ENCODE measurements at places on chromosomes 3 and 15. TPM values are rescaled to one million over a fixed set of nuclear protein-coding genes. Genes with fewer than 3 reads are reported as not detected.

DNA sequence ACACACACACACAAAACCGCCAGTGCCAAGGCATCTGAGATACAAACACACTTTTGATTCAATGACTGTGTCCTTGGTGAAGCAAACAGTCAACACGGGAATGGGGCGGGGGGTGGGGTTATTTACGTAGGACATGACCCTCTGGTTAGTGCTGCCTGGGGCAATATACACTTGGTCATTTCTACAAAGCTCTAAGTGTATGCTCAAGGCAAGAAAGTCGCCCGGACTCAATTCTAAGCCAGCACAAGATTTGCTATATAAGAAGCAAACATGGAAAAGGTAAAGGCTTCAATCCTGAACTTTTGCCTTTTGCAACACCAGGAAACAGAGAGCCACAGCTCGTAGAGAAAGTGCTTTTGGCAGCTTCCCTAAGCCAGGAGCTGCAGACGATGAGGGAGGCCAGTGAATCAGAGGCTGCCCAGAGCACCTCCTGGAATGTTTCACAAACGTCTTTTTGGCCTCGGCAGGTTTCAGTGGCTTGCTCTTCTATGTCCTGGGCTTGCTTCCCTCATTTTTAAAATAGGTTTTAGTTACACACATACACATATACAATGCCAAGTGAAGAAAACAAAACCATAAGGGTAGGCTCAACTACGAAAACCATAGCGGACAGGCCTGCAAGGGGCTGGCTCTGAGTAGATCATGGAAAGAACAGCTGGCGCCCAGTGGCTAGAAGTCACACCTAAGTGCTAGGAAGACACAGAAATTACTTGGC is 73.6 kb downstream of the TM4SF4 start:
- DNase-seq, result no peak

DNA sequence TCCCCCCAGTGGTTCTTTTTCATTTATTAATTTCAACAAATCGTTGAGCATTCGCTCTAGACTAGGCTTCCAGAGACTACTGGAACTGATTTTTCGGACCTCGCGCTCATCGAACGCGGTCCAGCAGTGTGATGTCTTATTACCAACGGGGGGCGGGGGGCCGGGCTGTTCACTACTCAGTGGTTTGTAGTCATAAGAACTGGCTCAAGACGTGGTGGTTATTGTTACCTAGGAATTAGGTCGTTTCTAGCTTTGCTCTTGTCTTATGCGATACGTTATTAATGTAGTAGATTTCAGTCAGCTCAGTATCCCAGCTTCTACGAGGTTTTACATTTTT is 858 bp downstream of the RBM5 start:
- DNase-seq, result no peak

GRCh38 chr3:76405196-76405595 is 619.8 kb upstream of the ZNF717 start:
- no peak for DNase-seq

DNA sequence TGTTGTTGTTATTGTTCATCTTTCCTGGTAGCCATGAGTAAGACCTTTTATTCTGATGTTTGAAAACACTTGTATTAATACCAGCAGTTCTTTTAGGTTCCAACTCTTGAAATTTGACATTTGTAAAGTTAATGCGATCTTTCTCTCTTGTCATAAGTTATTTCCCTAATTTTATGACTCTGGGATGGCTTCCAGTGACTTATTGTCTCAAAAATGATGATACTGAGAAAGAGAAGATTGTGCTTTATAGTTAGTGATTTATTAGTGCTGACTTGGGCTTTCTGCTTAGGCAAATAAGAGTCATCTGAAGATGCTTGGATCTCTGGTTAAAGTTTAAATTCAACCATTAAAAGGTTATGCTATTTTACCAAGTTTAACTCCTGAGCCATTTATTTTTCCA is 715.2 kb downstream of the GRM7 start:
- no peak for DNase-seq

DNA sequence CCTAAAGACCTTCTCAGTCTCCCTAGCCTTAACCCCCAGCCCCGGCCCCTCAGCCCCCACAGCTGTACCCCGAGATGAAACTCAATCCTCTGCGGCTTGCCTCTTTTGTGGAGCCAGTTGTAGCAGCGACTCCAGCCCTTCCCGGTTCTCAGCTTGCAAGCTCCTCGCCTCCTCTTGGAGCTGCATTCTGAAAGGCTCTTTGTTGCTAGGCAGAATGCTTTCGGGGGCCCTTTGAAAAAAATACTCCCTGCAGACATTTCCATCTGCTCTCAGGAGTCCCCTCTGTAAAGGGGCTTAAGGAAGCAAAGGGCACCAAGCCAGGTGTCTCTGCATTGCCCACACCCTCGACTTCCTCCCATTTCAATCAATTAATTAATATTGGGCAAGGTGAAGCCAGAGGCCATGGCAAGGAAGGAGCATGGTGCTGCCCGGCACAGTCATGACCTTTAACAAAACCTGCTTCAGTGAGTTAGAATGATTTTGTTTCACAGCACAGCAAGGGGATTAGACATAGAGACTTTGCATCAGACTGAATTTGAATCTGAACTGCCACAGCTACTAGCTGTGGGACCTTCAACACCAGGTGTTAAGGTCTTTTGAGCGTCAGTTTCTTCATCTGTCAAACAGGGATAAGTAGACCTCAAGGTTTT is 65.5 kb downstream of the SRGAP3 start:
- no peak for DNase-seq

- no peak for DNase-seq
These were observed 439.2 kb downstream of the MCTP2 start for GRCh38 chr15:94670438-94671034.

GRCh38 chr15:89543389-89543788 is 31.9 kb upstream of the TICRR start:
- DNase-seq, result no peak

DNA sequence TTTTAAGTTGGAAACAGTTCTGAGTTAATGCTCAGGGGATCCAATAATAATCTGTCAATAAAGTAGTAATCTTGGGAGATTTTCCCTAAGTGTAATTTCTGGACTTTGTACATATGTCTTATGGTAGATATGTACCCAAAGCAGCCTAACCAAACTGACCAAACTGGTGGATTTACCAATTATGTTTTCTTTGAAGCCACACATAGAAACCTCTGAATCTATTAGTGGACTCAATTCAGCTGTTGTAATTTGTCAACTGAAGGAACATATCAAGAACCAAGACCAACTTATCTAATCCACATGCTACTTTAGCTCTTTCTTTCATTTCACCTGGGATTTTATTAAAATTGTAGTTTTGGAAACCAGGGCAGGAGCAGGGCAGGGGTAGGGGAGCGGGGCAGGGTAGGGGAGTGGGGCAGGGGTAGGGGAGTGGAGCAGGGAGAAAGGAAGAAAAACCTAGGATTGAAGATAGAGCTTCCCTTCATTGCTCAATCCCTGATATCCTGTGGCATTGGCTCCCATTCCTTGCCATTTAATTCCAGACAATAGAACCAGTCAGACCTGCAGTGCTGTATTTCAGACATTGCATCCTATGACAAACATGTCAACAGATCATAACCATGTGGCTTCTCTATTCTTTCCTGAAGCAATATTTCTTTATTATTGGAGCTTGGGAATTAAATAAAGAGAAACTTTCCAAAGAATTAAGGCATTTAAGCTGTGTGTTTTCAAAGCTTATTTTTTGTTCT is 101.8 kb downstream of the NFKBIZ start:
- no peak for DNase-seq

DNA sequence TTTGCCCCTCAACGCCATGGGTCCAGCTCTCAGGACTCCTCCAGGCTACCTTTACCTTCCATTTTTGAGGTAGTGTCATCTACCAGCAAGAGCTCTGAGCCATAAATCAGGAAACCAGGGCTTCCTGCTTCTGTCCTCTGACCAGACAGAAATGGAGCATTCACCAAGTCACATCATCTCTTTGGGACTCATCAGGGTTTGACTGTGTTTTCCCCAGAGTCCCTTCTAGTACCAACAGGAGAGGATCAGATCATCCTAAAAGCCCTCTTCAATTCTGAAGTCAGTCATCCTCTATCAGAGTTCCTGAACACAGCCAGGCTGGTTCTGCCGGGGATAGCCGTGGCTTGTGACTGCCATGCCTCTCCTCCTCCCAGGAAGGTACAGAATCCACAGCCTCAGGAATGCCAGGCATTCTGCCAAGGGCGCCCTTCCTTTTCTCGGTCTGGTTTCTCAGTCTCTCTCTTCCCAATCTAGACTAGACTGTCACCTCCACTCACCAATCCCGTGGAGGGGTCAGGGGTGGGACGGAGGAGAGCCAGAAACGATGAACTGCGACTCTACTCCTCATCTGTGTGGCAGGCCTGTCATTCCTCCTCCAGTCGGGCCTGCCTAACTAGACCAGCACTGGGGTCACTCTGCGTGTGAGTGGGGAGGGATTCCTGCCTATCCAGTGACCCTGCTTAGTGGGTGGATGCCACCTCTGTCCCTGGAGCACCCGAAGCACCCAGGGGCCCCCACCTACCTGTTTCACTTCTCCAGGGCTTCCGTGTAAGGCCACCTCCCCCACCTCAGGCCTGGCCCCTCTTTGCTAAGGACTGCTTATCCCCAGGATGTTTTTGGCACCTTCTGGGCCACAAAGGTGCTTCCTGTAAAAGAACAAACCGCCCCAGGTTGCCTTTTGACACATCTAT is 30.9 kb downstream of the CCNL1 start:
- DNase-seq, result peak; percentile 65

DNA sequence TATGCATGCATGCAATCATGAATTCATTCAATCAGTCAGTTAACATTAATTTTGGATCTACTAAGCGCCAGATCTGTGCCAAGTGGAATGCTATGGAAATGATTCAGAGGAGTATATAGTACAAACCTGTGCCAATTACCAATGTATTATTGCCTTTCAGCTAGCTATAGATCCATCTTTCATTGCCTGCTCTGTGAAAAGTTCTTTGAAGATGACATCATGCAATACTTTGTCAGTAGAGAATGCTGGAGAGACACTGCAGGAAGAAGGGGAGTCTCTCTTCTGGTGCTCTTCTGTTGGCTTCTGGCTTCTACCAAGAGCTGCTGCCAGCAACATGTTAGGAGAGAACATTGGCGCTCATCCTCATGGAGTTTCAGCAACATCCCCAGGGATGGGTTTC is 81.0 kb upstream of the LMCD1 start:
- DNase-seq, result no peak

DNA sequence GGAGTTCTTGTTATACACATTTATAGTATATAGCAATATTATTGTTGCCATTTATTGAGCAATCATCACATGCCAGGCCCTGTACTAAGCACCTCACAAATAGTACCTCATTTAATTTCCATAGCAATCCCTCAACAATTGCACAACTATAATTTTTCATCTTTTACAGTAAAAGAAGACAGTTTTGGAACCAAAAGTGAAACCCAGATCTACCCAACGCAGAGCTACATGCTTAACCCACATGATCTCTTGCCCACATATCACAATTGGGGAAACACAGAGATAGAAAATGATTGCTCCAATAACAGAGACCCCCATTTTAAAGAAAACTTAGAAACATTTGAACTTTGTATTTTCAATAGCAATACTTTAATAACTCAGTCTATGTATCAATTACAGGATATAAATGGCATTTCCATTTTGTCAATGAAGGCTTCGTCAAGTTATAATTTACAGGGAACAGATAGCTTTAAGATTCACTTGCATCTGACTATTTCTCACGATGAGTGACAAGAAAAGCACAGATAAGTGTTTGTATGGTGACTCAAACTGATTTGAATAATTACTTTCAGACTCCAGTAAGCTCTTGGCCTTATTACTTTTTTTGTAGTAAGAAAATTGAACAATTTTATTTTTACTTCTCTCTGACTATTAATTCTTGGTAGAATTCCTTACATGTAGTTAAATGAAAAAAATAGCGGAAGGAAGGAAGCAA is 38.7 kb upstream of the CCDC50 start:
- no peak for DNase-seq

GRCh38 chr3:65330072-65330471 is 642.3 kb upstream of the ADAMTS9 start:
- no peak for DNase-seq

- DNase-seq, result no peak
These were observed 140.3 kb downstream of the TBC1D5 start for GRCh38 chr3:17602126-17602525.

DNA sequence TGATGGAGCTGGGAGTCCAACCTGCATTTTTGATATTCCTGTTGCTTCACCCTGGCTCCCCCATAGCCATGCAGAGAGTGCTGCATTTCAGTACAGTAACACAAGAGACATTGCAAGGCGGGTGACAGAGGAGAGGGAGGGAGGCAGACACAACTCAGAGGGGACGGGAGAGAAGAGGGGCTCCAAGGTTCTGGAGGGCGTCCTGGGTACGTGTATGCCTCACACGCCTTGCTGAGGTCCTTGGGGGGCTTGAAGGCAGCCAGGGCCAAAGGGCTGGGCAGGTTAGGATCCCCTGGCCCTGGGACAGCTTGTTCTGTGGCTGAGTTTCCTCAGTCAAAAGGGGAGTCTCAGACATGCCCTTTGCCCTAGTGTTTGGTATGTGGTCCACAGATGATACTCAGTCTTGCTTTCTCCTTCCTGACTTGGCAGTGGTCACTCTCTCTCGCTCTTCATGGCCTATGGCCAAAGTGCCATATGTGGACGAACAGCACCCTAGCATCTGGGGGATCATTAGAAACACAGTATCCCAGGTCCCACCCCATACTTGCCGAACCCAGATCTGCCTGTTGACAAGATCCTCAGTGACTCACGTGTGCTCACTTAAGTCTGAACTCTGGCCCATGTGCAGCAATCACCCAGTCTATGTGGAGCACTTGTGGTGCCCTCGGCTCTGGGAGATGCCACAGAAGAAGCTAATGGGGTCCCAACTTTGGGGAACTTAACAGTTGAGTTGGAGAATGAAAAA is 52.9 kb downstream of the FGD5 start:
- peak; percentile 38 for DNase-seq

- DNase-seq, result no peak
These were observed 378.7 kb upstream of the ATP11B start for GRCh38 chr3:182414586-182414985.

GRCh38 chr3:195407531-195408409 is 35.0 kb downstream of the ACAP2 start:
- no peak for DNase-seq

DNA sequence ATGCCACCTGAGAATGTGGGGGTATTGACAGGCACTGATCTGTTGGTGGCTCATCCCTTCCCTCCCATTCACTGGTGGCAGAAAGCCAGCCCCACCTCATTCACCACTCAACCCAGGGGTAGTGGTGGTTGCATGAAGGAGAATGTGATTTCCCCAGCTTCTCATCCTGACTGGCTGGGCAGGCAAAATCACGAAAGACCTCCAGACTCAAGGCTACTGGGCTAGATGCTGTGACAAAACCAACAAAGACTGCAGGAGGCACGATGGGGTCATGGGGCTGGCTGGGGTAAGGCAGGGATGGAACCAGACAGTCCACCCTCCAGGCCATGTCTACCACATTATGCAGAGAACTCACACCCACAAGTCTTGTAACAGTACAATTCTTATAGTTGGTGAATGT is 33.9 kb downstream of the FSTL1 start:
- no peak for DNase-seq

ZBTB47 gene
- 48.9 TPM for total RNA-seq

GOLGA8B gene
- total RNA-seq, result 112 TPM

B3GALNT1 gene
- total RNA-seq, result 9.7 TPM

SEMA5B gene
- total RNA-seq, result 10.1 TPM

CCR3 gene
- total RNA-seq, result not detected

PLCH1 gene
- 4.5 TPM for total RNA-seq

CCR5 gene
- total RNA-seq, result 3.6 TPM

KBTBD12 gene
- total RNA-seq, result 1.1 TPM

ARPIN gene
- total RNA-seq, result 30.1 TPM

COMMD2 gene
- 41.1 TPM for total RNA-seq

SLC28A1 gene
- 0.45 TPM for total RNA-seq

Data from sciatic nerve (tissue), 2 donors.